NCI-H2227 treated with DMSO at 0.1 percent for 48 hours (cell line): ENCODE measurements at places on chromosomes 2 and 18.

DNA sequence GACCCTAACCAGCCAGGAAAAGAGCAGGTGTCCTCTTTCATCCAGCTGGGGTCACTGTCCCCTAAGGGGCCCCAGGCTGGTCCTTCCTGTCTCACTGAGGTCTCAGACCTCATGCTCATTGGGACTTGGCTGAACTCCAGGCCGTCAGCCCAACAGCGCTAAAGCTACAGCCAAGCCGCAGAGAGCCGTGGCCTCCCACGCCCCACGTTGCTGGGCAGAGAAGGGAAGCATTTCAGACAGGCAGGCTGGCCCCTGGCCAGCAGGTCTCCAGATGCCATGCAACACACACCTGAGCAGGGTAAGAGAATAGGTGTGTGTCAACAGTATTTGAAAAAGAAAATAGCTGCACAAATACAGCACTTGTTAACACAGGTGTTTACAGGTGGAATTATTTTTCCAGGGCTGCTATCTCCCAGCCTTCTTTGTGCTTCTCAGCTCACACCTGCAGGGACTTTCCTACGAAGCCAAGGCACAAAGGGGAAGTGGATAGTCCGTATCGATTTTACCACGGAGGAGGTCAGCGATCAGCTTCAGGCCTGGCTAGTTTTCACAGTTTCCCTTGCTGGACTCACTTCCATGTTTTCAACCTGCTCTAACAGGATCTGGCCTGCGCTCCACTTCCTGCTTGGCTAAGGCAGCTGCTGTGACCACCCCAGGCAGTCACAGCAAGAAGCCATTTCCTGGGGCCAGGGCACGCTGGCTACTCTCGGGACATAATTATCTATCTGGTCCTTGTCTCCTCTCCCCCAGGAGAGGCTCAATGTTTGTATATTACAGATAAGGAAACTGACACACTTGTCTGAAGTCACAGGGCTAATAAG, 156.1 kb upstream of the ID2 start:
- DNase-seq, result no peak

DNA sequence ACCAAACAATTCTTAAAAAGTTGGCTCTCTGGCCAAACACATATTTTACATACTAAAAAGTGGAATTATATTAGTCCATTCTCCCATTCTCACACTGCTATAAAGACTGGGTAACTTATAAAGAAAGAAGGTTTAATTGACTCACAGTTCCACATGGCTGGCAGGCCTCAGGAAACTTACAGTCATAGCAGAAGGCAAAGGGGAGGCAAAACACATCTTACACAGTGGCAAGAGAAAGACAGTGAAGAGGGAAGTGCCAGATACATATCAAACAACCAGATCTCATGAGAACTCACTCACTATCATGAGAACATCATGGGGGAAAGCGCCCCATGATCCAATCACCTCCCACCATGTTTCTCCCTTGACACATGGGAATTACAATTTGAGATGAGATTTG, 42.6 kb downstream of the EDAR start:
- DNase-seq, result no peak

DNA sequence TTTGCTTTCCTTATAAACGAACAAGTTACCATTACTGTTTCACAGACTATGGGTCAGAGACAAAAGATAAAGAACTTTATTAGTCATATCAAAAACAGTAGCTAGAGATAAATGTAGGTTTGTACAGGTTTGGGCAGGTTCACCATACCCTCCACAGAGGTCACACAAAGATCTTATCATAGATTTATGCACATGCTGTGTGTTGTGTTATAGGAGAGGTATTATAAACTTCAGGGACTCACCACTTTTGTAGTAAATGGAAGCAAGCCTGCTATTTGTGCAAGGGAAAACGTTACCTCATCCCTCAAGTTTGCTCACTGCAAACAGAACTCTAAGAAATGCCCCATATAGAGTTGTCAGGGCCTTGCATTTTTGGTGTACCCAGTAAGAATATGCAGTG, 584.5 kb upstream of the LRRTM1 start:
- no peak for DNase-seq

DNA sequence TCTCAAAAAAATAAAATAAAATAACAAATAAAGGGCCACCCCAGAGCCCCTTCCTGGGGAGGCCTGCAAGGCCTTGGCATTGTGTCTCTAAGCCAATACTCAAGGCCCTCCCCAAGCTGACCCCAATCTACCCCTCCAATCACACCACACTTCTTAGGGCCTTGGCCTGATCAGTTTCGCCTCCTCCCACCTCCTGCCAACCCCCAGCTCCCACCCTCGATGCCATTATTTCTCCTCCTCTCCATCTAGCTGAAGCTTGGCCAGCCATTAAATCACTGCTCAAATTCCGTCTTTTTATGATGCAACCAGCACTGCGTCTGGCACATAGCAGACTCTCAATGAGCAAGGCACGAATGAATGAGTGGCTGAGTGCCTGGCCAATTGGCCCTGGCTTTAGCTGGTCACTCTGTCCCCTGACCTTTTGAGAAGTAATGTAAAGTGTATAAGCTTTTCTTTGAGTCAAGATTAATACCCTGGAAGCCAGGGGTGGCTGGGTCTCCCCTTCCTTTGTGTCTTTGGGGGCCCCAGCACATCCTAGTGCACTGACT, 55.9 kb downstream of the SMAD7 start:
- DNase-seq, result no peak

- DNase-seq, result no peak
Measured at GRCh38 chr2:101787097-101787496, 89.6 kb downstream of the MAP4K4 start.

DNA sequence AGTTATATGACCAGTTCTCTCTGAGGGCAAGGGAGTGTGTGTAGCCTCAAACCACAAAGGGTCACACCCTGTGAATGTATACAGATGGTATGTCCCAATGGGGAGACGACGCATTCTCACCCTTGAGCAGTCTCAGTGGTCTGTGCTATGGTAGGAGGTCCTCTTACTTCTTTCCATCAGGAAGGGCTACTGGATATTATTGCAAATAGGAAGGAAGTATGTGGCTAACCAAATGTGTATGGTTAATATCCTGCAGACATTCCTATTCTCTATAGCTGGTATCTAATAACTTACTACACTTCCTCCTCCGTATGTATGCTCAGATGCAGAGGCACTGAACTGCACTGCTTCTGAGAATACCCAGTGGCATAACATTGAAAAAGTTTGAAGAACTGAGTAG, 306.7 kb upstream of the CCDC68 start:
- no peak for DNase-seq

GRCh38 chr2:4718777-4719176, 973.4 kb upstream of the SOX11 start:
- no peak for DNase-seq

GRCh38 chr2:67930156-67930555, 132.6 kb downstream of the C1D start:
- no peak for DNase-seq

DNA sequence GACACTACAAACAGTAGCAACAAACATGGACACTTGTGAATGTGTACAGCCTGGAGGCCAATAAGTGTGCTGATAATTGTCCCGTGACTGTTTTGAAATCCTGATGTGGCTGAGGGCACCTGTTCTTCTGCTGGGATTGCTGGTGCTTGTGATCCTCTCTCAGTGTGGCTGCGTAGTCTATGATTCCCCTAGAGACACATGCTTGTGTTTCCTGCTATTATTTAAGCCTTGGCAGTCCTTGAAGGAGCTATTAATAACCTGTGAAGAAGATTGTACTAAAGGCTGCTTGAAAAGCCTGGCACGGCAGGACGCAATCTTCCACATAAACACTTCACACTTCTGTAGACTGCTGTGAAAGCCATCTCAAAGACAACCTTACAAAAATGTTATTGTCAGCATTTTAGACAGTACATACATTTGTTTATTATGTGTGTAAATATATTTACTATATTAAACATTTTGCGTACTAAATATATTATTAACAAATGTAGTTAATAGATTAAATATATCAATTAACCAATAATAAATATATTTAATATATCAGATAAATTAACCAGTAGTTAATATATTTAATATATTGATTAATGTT, 71.4 kb downstream of the GALR1 start:
- peak; percentile 2 for DNase-seq

DNA sequence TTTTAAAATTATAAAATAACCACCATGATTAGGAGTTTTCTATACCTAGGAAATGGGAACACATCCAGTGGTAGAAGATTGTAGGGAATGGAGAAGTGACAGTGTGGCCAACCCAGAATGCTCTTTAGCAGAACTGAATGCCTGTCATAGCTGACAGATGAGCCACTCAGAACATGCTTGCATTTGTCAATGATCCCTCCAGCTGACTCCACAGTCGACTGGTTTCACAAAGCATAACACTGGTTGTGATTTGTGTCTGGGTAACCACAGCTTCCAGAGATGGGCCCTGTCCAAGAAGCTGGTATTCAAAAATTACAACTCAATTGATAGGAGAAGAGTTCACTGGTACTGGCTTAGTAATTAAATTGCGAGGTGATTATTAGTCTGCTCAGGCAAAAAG, 9.0 kb upstream of the CTIF start:
- no peak for DNase-seq

DNA sequence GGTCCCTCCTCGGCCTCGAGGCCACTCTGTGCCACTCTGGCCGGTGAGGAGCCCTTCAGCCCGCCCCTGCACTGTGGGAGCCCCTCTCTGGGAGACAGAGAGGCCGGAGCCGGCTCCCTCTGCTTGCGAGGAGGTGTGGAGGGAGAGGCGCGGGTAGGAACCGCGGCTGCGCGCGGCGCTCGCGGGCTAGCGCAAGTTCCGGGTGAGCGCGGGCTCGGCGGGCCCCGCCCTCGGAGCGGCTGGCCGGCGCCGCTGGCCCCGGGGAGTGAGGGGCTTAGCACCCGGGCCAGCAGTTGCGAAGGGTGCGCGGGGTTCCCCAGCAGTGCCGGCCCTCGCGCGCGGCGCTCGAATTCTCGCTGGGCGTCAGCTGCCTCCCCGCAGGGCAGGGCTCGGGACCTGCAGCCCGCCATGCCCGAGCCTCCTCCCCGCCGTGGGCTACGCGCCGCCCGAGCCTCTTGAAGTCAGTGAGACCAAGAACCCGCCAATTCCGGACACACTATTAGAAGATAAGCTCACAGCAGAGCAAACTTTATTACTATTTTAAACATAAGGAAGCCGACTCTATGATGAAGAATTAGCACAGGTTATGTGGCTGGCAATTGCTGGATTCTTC, 825.8 kb upstream of the FANCL start:
- DNase-seq, result no peak

- DNase-seq, result no peak
Measured at GRCh38 chr2:85133751-85134254, 611 bp downstream of the TCF7L1 start.

DNA sequence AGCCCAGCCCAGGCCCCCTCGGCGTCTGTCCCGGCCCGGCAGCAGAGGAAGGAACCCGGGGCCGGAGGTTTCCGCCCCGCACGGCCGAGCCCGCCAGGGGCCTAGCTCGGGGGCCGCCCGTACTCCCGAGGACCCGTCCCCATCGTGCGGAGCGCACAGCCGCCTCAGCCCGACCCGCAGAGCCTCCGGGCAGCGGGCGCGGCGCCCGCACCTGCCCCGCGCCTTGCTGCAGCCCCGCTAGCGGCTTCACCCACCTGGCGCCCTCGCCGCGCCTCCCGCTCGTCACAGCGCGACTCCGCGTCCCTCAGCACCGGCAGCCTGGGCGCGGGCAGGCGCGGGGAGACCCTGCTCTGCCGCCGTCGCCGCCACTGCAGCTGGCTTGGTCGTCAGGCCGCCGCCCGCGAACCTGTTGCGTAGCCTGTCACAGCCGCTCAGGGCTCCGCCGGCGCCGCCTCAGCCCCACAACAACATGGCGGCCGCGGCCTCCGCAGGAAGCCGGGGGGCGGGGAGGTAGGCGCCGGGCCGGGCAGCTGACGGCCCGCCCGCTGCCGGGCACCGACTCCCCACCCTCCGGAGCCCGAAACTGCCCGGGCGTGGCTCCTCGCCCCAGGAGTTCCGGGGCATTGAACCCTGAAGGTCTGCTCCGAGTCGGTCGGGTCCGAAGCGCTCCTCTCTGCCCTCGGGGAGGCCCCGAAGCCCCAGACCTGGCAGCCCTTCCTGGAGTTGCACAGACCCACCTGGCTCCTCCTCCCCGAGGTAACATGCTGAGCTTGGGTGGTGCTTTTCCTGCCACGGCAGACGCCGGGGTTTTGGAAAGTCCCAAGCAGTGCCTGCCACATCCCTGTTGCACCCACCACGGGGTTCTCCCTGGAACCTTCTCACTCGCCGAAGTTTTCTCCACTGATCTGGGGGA, at the start of gene ITSN2:
ITSN2 (minus strand) TSS at position 487 of the 913 bp plus-strand sequence. CDS start 32,454 bp downstream, outside the sequence.
- DNase-seq, result peak; percentile 77

- peak; percentile 1 for DNase-seq
Measured at GRCh38 chr2:120109186-120110061, 96.5 kb downstream of the EPB41L5 start.

DNA sequence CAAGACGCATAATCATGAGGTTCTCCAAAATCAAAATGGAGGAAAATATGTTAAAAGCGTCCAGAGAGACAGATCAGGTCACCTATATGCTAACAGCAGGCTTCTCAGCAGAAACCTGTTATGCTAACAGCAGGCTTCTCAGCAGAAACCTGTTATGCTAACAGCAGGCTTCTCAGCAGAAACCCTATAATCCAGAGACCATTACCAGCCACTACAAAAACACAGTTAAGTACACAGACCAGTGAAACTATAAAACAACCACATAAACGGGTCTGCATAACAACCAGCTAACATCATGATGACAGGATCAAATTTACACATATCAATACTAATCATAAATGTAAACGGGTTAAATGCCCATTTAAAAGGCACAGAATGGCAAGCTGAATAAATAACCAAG, 1548.4 kb upstream of the TMEFF2 start:
- peak; percentile 88 for DNase-seq

DNA sequence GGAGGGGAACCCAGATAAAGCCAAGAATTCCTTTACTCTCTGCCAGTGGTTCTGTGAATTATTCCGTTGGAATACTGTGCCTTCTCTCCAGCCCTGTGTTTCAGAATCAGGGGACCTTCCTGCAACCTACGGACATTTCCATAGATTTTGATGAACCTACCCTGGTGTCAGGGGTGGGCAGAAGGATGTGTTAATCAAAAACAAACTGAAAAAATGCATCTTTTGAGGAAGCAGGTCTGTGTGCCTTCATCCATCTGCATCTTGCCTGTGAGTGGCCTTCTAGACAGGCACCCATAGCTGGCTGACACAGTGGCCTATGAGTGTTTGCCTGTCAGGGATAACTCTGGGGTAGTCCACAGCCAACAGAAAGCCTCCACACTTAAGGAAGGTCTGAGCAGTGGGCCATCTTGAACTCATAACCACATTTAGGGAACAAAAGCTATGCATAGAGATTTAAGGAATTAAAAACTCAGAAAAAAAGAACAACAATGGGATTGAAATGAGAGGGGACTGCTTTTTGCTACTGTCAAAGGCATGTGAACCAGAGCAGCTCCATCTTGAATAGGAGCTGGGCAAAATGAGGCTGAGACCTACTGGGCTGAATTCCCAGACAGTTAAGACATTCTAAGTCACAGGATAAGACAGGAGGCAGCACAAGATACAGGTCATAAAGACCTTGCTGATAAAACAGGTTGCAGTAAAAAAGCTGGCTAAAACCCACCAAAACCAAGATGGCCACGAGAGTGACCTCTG, 45.9 kb upstream of the ITGA6 start:
- no peak for DNase-seq

GRCh38 chr2:155377266-155377680, 678.8 kb downstream of the KCNJ3 start:
- peak; percentile 37 for DNase-seq

GRCh38 chr2:182897137-182897536, 30.7 kb upstream of the FRZB start:
- DNase-seq, result no peak
